RWPE1 (cell line): ENCODE measurements at places on chromosomes 4 and X.

GRCh38 chr4:158809611-158810486 lies 41.0 kb downstream of the FNIP2 start:
- DNase-seq: no peak

DNA sequence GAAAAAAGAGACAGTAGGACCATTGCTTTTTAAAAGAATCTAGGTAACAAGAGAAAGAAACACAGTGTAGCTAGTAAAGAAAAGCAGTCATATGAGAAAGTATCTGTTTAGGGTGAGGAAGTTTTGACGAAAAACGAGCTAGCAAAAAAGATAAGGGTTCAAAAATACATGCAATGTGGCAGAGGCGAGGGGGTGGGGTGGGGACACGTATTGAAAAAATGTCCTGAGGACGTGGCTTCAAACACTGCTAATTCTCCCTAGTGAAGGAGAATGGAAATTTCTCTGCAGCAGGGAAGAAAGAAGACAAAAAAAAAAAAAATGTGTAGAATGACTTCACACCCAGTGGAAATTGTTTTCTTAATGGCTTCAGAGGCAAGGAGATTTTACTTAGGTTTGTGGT lies 856.4 kb upstream of the INTU start:
- DNase-seq: no peak

- no peak for DNase-seq
Measured at GRCh38 chrX:133958997-133959688, 26.3 kb downstream of the GPC3 start.

- no peak for DNase-seq
Measured at GRCh38 chr4:7546152-7546808, 111.5 kb upstream of the PSAPL1 start.

- DNase-seq: no peak
Measured at GRCh38 chr4:87073199-87074120, 138.6 kb downstream of the AFF1 start.

GRCh38 chr4:6126971-6127745 lies 73.2 kb downstream of the JAKMIP1 start:
- no peak for DNase-seq

GRCh38 chr4:153468587-153468986 lies 2.4 kb downstream of the TMEM131L start:
- no peak for DNase-seq

DNA sequence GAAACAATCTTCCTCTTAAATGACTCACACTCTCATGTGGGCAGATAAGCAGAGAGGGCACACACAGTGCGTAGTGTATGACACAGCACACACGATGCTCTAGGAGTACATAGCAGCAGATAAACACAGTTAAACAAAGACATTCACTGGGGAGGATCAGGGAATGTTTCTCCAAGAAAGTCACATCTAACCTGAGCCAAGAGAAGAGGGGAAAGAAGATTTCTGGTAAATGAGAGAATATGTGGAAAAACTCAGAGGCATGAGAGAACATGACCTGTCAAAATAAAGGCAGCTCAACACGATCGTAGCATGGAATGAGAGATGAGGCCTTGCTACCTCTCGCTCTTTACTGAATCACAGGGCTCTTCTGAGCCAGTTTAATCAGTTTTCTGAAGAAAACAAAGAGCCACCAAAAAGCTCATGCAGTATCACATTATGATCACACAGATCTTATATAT lies 251.0 kb downstream of the ANK2 start:
- DNase-seq: peak; percentile 36

- no peak for DNase-seq
Measured at GRCh38 chr4:108511618-108512017, 108.8 kb upstream of the RPL34 start.

DNA sequence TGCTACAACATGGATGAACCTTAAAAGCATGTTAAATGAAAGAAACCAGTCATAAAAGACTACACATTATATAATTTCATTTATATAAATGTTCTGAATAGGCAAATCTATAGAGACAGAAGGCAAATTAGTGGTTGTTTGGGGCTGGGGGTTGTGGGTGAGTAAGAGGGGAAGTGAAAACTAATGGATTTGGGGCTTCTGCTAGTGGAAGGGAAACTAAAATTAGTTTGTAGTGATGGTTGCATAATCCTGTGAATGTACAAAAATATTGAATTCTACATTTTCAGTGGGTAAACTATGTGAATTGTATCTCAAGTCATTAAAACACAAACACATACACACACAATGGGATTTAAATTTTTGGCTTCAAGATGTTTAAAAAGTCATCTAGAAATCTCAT lies 25.4 kb upstream of the LIMCH1 start:
- DNase-seq: no peak

DNA sequence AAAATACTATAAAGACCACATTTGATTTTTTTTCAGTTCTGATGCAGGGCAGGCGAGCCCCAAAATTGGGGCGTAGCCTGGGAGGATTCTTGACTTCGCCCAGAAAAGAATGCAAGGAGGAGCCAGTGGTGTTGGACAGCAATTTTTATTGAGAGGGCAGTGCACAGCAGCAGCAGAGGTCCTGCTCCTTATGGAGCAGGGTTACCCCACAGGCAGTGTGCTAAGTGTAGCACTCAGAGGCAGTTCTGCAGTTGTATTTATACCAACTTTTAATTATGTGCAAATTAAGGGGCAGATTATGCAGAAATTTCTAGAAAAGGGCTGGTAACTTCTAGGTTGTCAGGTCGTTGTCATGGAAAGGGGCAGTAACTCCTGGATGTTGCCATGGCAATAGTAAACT lies 69.9 kb downstream of the GASK1B start:
- no peak for DNase-seq

DNA sequence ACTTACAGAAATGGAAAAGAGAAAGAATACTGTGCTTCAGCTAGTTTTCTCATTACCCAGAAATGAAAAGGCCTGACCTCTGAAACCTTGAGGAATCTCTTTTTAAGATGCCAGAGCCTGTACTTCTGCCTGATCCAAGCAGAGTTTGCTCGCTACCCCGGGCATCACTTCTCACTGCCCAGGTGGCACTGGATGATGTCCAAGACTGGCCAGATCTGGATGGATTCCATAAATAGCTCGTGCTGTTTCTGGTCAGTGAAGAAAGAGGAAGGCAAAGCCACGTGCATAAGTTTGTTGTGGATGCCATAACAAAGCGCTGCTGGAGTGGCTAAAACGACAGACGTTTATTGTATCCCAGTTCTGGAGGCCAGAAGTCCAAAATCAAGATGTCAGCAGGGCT lies 133.5 kb downstream of the TBL1X start:
- no peak for DNase-seq

- DNase-seq: peak; percentile 89
Measured at GRCh38 chr4:1300466-1301455, 11.1 kb downstream of the MAEA start.

GRCh38 chrX:81241753-81242152 lies 39.9 kb downstream of the SH3BGRL start:
- DNase-seq: no peak

- no peak for DNase-seq
Measured at GRCh38 chr4:140003876-140004548, 150.0 kb downstream of the MAML3 start.

DNA sequence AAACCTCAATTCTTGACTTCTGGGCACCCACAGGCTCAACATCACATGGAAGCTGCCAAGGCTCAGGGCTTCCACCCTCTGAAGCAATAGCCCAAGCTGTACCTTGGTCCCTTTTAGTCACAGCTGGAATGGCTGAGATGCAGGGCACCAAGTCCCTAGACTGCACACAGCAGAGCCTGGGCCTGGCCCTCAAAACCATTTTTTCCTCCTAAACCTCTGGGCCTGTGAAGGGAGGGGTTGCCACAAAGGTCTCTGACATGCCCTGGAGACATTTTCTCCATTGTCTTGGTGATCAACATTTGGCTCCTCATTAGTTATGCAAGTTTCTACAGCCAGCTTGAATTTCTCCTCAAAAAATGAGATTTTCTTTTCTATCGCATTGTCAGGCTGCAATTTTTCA lies 382.7 kb upstream of the RASGEF1B start:
- no peak for DNase-seq

DNA sequence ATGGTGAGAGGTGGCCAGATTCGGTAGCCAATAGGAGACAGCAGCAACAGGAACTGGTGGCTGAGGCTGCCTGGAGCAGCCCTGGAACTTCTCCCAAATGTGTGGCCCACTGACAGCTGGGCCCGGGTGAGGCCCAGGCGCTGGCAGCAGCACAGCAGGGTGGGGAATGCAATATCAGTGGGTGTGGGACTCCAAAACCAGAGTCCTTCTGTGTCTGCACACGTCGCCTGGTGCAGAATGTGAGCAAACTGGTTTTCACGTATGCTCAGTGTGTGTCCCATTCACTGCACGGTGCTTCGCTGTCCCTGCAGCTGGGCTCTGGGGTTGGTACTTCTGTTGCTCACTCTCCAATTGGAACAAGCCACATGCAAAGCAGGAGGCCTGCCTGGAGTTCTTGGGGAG lies 14.4 kb upstream of the CENPU start:
- DNase-seq: peak; percentile 38

DNA sequence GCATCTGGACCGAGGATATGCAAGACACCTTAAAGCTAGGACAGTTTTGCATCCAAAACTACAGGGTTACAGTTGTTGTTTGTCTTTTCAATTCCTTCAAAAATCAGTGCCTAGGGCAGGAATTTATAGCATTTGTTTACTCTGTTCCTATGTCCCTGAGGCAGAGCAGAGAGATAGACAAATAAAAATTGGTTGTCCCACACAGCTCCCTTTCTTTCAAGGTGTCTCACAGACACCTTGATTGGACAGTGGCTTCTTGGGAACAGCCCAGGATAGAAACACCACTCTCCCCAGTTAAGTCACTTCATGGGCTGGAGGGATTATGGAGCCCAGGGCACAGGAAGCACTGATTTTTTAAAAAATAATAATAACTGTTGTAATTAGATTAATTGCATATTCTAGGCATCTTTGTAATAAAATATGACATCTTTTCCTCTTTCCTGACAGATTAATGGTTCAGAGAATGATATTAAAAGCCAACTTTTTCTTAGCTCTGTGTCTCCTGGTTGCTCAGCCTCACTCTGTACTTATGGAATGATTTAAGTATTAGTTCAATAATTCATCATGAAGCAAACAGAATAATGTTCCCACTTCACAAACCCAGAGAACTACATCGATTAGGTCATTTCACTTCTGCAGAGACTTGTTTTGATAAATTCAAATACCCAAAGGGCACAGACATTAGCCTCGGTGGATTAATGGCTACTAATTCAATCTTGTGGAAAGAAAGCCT lies 8.2 kb downstream of the MAGEB17 start:
- no peak for DNase-seq

DNA sequence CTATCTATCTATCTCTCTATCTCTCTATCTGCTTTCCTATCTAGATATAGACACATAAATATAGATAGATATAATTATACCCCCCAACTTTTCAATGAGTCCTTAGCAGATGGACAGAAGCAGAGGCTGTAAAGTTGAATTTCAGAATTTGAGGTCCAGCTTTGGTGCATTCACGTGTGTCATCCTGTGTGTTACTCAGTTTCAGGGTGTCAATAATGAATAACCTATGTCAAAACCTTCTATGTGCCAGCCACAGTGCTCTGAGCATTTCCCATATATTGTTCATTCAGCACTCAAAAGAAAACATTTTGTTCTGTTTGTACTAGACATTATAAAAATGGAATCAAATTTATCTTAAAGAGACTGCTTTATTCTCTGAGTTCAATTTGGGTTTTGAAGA lies 310.0 kb downstream of the ARHGAP24 start:
- no peak for DNase-seq

DNA sequence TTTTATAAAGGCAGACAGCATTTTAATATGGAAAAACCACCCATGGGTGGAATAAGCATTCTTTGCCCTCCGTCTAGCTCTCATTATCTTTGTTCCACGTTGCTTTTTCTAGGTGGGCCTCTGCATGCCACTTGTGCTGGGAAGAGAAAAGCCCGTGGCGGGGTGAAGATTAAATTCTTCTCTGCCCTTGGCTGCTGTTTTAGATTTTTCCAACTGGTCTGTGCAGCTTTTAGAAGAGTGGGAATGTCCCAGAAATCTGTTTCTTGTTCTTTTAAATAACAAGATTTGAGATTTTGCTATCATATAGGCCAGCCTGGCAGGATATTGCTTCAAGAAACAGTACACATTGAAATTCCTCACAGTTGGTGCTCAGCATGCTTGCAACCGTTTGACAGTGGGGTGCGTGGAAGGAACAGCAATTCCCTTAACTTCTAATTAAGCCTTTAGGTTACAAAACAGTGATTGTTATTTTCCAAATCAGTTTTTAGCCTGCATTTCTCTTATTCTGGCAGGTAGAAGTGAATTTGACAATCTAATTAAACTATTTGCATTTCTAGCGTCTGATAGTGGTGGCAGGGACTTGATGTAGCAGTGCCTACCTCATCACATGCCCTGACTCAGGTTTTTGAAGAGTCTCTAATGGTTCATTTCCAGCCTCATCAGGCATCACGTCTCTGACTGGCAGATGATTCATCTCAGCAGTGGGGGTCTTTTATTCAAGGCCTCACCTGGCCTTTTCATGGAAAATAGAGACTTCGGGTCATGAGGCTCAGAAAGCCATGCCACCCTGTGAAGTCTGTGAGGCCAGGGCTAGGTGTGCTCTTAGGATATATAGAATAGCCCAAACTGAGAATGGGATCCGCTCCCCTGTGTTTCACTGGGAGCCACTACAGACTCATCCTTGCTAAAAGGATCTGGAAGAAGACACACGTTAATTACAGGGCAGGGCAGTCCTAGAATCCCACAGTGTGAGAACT lies 50.8 kb downstream of the PPEF1 start:
- no peak for DNase-seq

GRCh38 chr4:78938868-78939666 lies at the start of gene PAQR3:
Gene PAQR3, minus strand, starts transcription at chr4:78939438. Its CDS starts 214 bp downstream, at chr4:78939224.
- peak; percentile 93 for DNase-seq

- no peak for DNase-seq
Measured at GRCh38 chr4:2154215-2154740, 87.6 kb downstream of the HAUS3 start.

GRCh38 chrX:25019707-25020390 lies 4.1 kb upstream of the ARX start:
- no peak for DNase-seq

DNA sequence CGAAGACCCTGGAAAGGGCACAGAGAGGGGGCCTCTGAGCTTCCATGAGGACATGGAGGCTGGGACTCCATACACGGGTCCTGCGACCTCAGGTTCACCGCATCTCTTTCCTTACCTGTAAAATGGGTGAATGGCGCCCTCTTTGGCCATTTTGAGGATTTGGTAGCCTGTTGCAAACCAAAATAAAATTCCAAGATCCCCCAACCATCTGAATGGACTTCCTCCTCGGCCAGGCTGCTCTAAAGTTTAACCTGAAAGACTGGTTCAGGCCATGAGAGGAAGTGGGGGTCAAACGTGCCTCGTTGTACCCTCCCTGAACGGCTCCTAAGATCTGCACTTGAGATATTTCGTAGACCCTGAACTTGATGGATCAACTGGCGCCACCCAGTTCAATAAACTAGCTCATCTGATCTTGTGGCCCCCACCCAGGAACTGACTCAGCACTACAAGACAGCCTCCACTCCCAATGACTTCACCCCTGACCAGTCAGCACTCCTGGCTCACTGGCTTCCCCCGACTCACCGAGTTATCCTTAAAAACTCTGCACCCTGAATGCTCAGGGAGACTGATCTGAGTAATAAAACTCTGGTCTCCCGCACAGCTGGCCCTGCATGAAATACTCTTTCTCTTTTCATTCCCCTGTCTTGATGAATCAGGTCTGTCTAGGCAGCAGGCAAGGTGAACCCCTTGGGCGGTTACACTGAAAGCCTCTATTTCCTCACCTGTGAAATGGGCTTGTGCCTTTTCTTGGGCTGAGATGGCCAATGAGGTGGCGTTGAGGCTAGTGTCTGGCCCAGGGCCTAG lies 32.9 kb upstream of the GPR78 start:
- DNase-seq: no peak
